ENCODE measurements at places on chromosomes 3 and 15. TPM values are rescaled to one million over a fixed set of nuclear protein-coding genes. Genes with fewer than 3 reads are reported as not detected.
A peak's percentile ranks its signal among the peaks of the same experiment; 100 is the strongest.

GRCh38 chr3:50625231-50626182 lies 8.6 kb downstream of the MAPKAPK3 start:
- no peak overlapping the region for H3K4me3 ChIP-seq
- no peak for DNase-seq
- no peaks in the 10 kb centered on the region for H3K36me3 ChIP-seq
- H3K27me3 ChIP-seq = no peaks in the 10 kb centered on the region
- no peak overlapping the region for H3K27ac ChIP-seq
- H3K4me1 ChIP-seq = peaks cover 14% of the 10 kb centered on the region

DNA sequence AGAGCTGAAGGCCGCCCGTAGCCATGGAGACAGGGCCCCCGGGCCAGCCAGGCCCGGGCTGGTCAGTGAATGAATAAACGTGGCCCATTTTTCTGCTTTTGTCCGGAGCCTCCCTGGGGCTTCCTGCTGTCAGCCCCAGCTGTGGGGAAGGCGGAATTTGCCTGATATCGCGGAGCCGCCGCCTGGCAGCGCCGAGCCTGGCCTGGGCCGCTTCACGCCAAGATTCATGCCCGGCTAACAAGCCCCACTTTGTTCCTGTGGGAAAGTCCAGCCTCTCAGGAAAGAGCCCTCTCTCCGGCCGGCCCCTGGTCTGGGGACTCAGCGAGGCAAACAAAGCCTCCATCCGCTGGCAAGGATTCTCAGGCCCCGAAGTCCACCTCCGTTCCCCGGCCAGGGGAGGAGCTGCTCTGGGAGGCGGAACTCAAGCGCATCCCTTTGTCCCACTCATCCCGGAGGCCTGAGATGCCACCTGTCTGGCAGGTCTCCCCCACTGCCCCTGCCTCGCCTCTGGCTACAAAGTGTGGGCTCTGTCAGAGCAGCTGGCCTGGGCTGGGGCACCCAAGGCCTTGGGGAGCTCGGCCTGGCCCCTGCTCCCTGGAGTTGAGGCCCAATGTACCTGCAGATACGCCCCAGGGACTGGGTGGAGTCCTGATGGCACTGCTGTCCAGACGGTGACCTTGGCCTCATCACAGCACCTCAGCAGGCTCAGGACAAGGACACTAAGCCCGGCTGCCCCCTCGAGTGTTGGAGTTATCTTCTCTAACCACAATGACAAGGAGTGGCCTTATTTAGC lies 51.6 kb upstream of the SLC6A11 start:
- no peak overlapping the region for H3K4me3 ChIP-seq
- peak; percentile 86 for DNase-seq
- no peaks in the 10 kb centered on the region for H3K36me3 ChIP-seq
- peaks cover 42% of the 10 kb centered on the region for H3K4me1 ChIP-seq
- H3K27ac ChIP-seq = peak overlapping the region; percentile 86

- no peaks in the 10 kb centered on the region for H3K27me3 ChIP-seq
- no peak for DNase-seq
- peaks cover 11% of the 10 kb centered on the region for H3K36me3 ChIP-seq
- H3K4me1 ChIP-seq = peaks cover 33% of the 10 kb centered on the region
- no peak overlapping the region for H3K4me3 ChIP-seq
Measured at GRCh38 chr15:89201465-89202005, 19.8 kb downstream of the RLBP1 start.

GRCh38 chr15:66655997-66656396 lies 46.0 kb upstream of the SMAD6 start:
- H3K36me3 ChIP-seq = no peaks in the 10 kb centered on the region
- no peak overlapping the region for H3K27ac ChIP-seq
- no peak for DNase-seq
- peaks cover 6% of the 10 kb centered on the region for H3K27me3 ChIP-seq
- peaks cover 29% of the 10 kb centered on the region for H3K4me1 ChIP-seq

DNA sequence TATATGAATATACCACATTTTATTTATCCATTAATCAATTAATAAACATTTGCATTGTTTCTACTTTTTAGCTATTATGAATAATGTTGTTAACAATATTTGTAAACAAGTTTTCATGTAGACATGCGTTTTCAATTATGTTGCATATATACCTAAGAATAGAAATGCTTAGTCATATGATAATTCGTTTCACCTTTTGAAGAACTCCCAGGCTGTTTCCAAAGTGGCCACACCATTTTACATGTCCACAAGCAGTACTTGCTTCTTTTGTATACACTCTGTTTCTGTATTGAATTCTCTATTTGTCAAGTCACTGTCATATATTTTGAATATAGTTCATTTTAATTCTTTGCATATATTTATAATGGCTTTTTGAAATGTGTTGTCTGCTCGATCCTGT lies 206.9 kb upstream of the ZBTB20 start:
- no peaks in the 10 kb centered on the region for H3K36me3 ChIP-seq
- no peak for DNase-seq
- no peaks in the 10 kb centered on the region for H3K27me3 ChIP-seq

DNA sequence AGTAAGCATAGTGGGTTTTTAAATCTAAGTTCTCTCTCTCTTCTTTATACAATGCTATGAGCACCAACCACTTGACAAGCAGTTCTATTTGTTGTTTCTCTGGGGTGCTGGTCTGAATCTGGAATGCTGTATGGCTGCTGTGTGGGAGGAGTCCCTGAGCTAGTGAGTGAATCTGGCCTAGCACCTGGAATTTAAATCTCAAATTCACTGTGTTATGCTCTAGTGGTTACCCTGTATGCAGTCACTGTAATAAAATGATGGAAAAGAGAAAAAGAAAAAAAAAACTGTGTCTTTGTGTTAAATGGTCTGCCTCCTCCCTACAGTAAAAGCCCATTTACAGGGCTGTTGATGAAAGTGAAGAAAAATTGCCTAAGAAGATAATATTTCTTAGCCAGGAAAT lies 155.0 kb downstream of the ATP8B4 start:
- DNase-seq = no peak
- H3K4me1 ChIP-seq = no peaks in the 10 kb centered on the region
- H3K27ac ChIP-seq = no peak overlapping the region
- no peaks in the 10 kb centered on the region for H3K27me3 ChIP-seq
- no peak overlapping the region for H3K4me3 ChIP-seq

DNA sequence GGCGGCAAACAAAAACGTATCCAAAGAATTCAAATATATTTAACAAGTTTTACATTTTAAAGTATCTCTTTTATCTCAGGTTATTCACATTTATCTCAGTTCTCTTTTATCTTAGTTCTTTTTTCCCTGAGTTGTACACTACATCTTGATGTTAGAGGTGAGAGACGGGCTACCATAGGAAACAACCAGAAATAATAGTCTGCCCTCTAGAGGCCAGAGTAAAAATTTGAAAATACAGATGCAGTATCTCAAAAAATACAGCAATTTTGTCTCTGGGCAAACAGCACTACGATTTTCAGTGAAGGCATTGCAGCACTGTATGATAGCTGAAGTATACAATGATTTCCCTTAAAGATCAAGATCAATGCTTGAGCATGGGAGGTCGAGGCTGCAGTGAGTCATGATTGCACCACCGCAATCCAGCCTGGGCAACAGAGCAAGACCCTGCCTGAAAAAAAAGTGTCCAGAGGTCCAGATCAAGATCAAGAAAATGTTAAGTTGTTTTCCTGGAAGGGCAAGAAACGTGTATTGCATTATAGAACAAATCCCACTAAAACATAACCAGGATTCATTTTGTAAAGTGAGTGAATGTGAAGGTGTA lies 82.6 kb upstream of the ATP11B start:
- H3K4me1 ChIP-seq = no peaks in the 10 kb centered on the region
- no peaks in the 10 kb centered on the region for H3K27me3 ChIP-seq
- no peaks in the 10 kb centered on the region for H3K36me3 ChIP-seq
- no peak overlapping the region for H3K27ac ChIP-seq
- no peak overlapping the region for H3K4me3 ChIP-seq
- DNase-seq = no peak

DNA sequence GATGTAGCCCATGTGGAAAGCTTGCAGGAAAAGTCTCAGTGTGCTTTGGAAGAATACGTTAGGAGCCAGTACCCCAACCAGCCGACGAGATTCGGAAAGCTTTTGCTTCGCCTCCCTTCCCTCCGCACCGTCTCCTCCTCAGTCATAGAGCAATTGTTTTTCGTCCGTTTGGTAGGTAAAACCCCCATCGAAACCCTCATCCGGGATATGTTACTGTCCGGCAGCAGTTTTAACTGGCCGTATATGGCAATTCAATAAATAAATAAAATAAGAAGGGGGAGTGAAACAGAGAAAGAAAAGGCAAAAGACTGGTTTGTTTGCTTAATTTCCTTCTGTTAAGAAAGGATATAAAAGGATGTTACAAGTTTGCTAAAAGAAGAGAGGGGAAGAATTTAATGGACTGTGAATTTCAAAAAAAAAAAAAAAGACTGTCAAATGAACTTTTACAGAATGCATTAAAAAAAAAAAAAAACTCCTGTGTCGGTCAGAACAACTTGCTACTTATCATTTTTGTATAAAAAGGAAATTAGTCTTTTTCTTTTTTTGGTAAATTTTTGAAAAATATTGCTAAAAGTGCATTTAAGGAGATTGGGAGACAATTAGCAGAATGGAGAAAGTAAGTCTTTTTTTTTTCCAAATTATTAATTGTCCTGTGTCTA lies 7.0 kb downstream of the NR2F2 start:
- peaks cover 22% of the 10 kb centered on the region for H3K4me1 ChIP-seq
- peak overlapping the region; percentile 89 for H3K27ac ChIP-seq
- peaks cover 5% of the 10 kb centered on the region for H3K27me3 ChIP-seq
- DNase-seq = no peak
- H3K36me3 ChIP-seq = peaks cover 21% of the 10 kb centered on the region

DNA sequence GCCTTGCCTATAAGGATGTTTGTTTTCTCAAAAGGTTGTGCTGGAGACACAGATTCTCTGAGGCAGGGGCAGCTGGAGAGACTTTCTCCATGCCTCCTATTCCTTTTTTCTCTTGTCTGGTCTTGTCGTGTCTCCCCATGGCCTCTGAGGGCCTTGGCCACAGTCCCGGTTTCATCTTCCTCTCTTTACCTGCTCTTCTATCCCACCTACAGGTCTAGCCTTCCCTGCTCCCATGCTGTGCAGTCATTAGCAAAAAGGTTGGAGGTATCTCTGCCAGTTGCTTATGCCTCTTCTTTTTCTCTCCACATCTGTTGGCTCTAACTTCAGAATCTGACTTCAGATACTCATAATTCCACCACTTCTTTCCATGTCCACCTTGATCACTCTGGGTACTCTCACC lies 191.1 kb downstream of the IL20RB start:
- DNase-seq = no peak
- no peak overlapping the region for H3K4me3 ChIP-seq
- H3K27ac ChIP-seq = no peak overlapping the region
- no peaks in the 10 kb centered on the region for H3K27me3 ChIP-seq
- no peaks in the 10 kb centered on the region for H3K36me3 ChIP-seq
- no peaks in the 10 kb centered on the region for H3K4me1 ChIP-seq

- no peak overlapping the region for H3K4me3 ChIP-seq
- H3K27ac ChIP-seq = no peak overlapping the region
- no peak for DNase-seq
- H3K4me1 ChIP-seq = peaks cover 6% of the 10 kb centered on the region
- H3K36me3 ChIP-seq = no peaks in the 10 kb centered on the region
Measured at GRCh38 chr3:126197854-126198584, 17.6 kb upstream of the ALDH1L1 start.

DNA sequence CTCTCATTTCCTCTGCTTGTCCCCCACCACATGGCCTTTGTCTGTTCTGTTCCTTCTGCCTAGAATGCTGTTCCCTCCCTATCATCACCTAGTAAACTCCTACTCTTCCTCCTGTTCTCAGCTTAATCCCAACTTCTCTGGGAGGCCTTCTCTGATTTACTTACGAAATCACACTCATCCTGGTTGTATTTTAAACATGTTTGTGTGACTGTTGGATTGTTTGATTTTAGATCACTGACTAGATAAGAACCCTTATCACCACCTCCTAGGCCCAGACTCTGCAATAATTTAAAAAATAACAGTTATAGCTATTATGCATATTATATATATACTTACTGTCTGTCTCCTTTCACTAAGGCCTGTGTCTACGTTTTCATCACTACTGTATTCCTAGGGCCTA lies 26.1 kb downstream of the ATP2B2 start:
- H3K36me3 ChIP-seq = peaks cover 18% of the 10 kb centered on the region
- H3K27ac ChIP-seq = no peak overlapping the region
- H3K4me1 ChIP-seq = no peaks in the 10 kb centered on the region

DNA sequence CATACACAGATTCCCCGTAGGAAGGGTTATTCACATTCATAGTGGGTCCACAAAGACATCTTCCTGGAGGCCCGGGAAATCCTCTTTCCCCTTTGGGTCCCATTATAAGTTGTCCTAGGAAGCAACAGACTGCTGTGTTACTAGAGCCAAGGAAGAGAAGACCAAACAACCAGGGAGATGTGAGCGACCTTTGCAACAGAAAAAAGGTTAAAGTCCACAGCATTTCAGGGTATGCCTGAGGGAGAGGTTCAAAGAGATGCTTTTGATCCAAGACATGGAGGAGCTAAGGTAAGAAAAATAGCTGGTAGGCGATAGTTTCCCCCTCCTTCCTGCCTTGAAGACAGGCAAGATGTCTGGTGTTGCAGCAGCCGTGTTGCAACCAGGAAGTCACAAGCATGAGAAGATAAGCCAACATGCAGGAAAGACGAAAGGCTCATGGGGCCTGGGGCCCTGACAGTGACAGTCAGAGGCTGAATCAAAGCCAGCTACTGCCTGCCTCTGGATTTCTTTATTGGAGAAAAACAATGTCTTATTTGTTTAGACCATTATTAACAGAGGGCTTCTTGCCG lies 30.9 kb downstream of the EAF1 start:
- peaks cover 28% of the 10 kb centered on the region for H3K36me3 ChIP-seq
- no peak overlapping the region for H3K27ac ChIP-seq
- no peak overlapping the region for H3K4me3 ChIP-seq

DNA sequence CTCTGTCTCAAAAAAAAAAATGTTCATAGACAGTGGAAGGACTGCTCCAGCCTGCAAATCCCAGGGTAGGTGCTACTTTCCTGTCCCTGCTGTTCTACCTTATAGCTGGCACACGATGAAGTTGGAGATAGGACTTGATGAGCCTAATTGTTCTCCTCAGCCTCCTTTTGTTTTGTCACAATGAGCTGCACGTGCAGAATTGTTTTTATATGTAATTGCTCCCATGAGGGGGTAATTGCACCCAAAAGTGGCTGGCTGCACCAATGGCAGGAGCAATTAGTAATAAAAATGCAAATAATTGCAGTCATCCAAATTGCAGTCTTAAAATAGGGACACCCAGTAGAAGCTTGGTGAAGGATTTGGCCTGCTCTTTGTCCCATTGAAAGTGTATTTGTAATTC lies 63.0 kb upstream of the PFN2 start:
- no peak overlapping the region for H3K27ac ChIP-seq
- H3K36me3 ChIP-seq = no peaks in the 10 kb centered on the region
- no peak for DNase-seq
- H3K4me1 ChIP-seq = no peaks in the 10 kb centered on the region

The CPB1 gene
- total RNA-seq = 0.30 TPM

The EBLN2 gene
- 8.5 TPM for total RNA-seq

The TEX55 gene
- total RNA-seq = not detected
